ENCODE measurements at places on chromosomes 11 and 22. TPM values are rescaled to one million over a fixed set of nuclear protein-coding genes. Genes with fewer than 3 reads are reported as not detected.
A peak's percentile ranks its signal among the peaks of the same experiment; 100 is the strongest.

DNA sequence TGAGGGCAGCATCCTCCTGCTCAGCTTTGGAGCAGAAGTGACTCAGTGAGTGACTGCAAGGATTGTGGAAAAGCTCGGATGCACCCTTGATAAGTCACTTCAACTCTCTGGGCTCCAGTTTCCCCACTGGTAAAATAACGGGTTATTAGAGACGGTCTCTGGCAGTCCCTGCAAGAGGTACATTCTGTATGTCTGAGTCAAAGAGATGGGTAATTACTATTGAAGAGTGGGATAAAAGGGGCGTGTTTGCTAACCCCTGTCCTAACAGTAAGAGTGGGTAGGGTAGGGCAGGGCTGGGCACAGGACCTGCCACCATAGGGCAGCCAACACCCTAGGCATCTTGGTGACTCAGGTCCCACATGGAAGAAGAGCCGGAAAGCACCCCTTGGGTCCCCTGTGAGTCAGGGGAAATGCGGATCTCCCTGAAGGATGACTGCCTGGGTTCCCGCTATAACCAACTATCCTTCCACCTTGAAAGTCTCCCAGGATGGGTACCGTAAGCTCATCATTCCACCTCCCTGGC lies 7.3 kb upstream of the AHNAK start:
- peaks cover 5% of the 10 kb centered on the region for H3K36me3 ChIP-seq
- H3K4me1 ChIP-seq, result peaks cover 83% of the 10 kb centered on the region
- peak overlapping the region; percentile 60 for H3K4me3 ChIP-seq

- H3K27me3 ChIP-seq, result no peaks in the 10 kb centered on the region
- H3K27ac ChIP-seq, result no peak overlapping the region
- no peak overlapping the region for H3K4me3 ChIP-seq
- H3K36me3 ChIP-seq, result no peaks in the 10 kb centered on the region
- DNase-seq, result peak; percentile 31
- H3K4me1 ChIP-seq, result peaks cover 10% of the 10 kb centered on the region
Observed at GRCh38 chr22:37930270-37930951, 23.0 kb downstream of the C22orf23 start.

- H3K27me3 ChIP-seq, result no peaks in the 10 kb centered on the region
- no peaks in the 10 kb centered on the region for H3K4me1 ChIP-seq
- H3K36me3 ChIP-seq, result no peaks in the 10 kb centered on the region
- no peak overlapping the region for H3K27ac ChIP-seq
- no peak overlapping the region for H3K4me3 ChIP-seq
Observed at GRCh38 chr22:30869667-30870395, 98.7 kb downstream of the MORC2 start.

GRCh38 chr22:35368386-35368785 lies 12.5 kb upstream of the HMOX1 start:
- H3K36me3 ChIP-seq, result no peaks in the 10 kb centered on the region
- no peak overlapping the region for H3K4me3 ChIP-seq
- H3K27ac ChIP-seq, result no peak overlapping the region
- DNase-seq, result no peak
- H3K4me1 ChIP-seq, result peaks cover 10% of the 10 kb centered on the region
- no peaks in the 10 kb centered on the region for H3K27me3 ChIP-seq

Gene BARX2
- 0.47 TPM for total RNA-seq

DNA sequence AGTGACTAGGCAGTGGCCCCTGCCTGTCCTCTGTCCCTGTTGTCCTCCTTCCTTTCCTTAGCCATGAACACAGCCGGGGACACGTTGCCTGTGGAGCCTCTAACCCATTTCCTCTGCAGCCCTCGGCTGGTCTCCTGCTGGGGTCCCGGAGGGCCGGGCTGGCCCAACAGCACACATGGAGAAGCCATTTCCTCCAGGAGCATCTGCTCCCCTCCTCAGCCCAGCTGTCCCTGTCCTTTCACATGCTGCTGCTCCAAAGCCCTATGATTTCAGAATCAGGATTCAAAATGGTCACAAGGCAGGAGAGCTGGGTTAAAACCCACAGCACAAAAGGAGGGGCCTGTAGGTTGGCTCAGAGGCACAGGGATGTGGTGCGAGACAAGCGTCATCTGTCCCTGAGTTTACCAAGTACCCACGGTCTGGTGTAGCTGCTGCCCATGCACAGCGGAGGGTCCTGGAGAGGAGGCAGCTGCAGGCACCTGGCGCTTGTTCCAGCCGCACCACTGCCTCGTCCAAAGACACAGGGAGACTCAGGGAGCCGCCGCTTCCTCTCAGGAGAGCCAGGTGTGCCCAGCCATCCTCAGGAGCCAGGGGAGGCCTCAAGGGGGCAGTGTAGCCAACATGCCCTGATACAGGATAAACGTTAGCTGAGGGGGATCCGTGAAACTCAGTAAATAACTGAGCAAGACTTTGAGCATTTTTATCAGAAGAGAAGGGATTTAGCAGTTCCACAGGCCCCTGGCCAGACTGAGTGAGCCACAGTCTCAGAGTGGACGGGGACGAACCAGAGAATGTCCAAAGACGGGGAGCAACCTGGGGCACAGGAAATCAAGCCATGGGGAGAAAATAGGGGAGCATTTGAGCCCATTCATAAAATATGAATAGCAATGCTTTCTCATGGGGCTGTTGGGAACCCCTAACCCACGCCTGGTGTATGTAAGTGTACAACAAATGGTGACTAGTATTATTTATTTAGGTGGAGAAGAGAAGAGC lies 3.9 kb upstream of the VSIG10L2 start:
- H3K36me3 ChIP-seq, result no peaks in the 10 kb centered on the region
- H3K4me3 ChIP-seq, result no peak overlapping the region
- peak; percentile 72 for DNase-seq
- no peak overlapping the region for H3K27ac ChIP-seq
- peaks cover 6% of the 10 kb centered on the region for H3K4me1 ChIP-seq
- no peaks in the 10 kb centered on the region for H3K27me3 ChIP-seq

- no peak overlapping the region for H3K4me3 ChIP-seq
- no peak for DNase-seq
- no peaks in the 10 kb centered on the region for H3K27me3 ChIP-seq
- no peaks in the 10 kb centered on the region for H3K36me3 ChIP-seq
Observed at GRCh38 chr22:39296535-39296934, 22.9 kb downstream of the RPL3 start.

- no peak for DNase-seq
- no peaks in the 10 kb centered on the region for H3K27me3 ChIP-seq
- H3K36me3 ChIP-seq, result no peaks in the 10 kb centered on the region
- H3K4me3 ChIP-seq, result no peak overlapping the region
- peaks cover 11% of the 10 kb centered on the region for H3K4me1 ChIP-seq
Observed at GRCh38 chr22:44588348-44588747, 90.3 kb upstream of the RTL6 start.

Gene ME3
- total RNA-seq, result 80.8 TPM

GRCh38 chr11:62401811-62402210 lies 17.0 kb upstream of the SCGB1A1 start:
- H3K36me3 ChIP-seq, result no peaks in the 10 kb centered on the region
- no peaks in the 10 kb centered on the region for H3K4me1 ChIP-seq
- DNase-seq, result no peak
- H3K27ac ChIP-seq, result no peak overlapping the region

GRCh38 chr22:32996276-32996675 lies 61.9 kb downstream of the SYN3 start:
- no peak overlapping the region for H3K4me3 ChIP-seq
- H3K27me3 ChIP-seq, result no peaks in the 10 kb centered on the region
- no peak overlapping the region for H3K27ac ChIP-seq
- H3K4me1 ChIP-seq, result no peaks in the 10 kb centered on the region
- DNase-seq, result no peak

DNA sequence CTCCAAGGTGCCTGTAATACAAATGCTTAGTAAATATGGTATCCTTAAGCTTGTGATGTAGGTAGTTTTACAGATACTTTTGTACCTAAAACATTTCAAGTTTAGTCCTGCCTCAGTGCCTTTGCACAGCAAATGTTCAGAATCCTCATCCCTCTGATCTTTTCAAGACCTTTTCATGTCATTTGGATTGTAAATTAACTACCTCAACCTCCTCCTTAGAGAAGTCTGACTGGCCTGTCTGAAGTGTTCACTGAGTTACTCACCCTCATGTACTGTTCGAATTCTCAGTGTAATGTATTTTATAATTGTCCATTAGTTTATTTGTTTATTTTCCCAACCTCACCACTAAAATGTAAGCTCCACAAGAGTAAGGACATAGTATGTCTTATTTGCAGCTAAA lies 147.5 kb downstream of the ELP4 start:
- no peaks in the 10 kb centered on the region for H3K36me3 ChIP-seq
- H3K27me3 ChIP-seq, result no peaks in the 10 kb centered on the region
- DNase-seq, result no peak
- H3K4me3 ChIP-seq, result no peak overlapping the region
- peaks cover 24% of the 10 kb centered on the region for H3K4me1 ChIP-seq
- no peak overlapping the region for H3K27ac ChIP-seq

DNA sequence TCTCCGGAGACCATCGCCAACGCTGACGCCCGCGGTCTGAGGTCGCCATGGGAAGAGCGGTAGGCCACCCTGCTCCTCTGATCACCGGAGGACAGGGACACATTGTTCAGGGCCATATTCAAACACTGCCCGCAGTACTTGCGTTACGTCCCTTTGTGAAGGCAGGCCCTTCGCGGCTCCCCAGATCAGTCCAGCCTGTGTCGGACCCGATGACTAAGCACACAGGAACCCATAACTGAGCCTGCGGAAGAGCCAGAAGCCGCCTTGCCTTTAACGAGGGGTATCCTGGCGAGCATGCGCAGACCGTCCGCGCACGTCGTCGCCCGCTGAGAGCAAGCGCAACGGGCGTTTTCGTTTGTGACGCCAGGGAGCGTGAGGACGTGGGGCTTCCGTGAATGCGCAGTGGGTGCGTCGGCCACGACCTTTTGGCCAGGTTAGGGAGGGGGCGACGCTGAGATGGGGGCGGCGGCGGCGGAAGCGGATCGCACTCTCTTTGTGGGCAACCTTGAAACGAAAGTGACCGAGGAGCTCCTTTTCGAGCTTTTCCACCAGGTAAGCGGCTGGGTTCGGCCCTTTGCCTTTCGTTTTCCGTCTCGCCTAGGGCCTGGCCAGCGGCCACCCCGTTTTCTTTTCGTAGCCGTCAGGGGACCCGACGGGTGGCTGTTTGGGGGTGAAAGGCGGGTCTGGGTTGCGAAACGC lies at the start of the genes C11orf71 and RBM7:
Gene C11orf71 (minus strand): TSS at position 296 of the 699 bp plus-strand sequence. CDS start 180 bp downstream, at position 116.
Gene RBM7 (plus strand): TSS at position 451 of the 699 bp plus-strand sequence. CDS start 6 bp downstream, at position 457.
- H3K4me3 ChIP-seq, result peak within 1 kb of the TSS; percentile 94
- H3K27ac ChIP-seq, result peak within 1 kb of the TSS; percentile 92
- peaks cover 40% of the 10 kb centered on the region for H3K4me1 ChIP-seq
- DNase-seq, result peak; percentile 100
- H3K36me3 ChIP-seq, result peaks cover 21% of the 10 kb centered on the region

DNA sequence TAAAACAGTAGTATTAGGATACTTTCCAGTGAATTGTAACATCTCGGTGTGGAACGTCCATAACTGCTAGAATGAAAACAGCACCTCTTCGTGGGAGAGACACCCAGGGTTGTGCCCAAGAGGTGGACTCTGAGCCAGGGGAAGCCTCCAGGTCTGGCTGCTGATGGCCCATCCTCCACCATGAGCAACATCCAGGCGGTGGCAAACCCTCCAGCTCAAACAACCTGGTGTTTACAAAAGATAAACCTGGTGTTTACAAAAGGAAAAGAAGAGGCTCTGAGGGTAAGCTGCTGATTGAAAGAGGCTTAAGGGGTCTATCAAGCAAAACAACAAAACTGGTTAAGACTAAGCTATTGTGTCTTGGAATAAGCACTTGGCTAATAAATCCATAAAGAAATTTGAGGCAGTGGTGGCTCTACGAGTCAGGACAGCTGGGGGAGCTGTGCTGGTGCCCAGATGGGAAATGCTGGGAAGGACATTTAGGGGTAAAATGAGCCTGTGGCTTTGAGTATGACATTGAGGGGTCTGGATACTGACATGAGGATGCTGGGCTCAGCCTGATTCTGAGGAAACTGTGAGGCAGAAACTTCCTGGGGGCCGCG lies 909.0 kb downstream of the BRD1 start:
- no peak overlapping the region for H3K4me3 ChIP-seq
- no peak overlapping the region for H3K27ac ChIP-seq
- no peaks in the 10 kb centered on the region for H3K27me3 ChIP-seq

DNA sequence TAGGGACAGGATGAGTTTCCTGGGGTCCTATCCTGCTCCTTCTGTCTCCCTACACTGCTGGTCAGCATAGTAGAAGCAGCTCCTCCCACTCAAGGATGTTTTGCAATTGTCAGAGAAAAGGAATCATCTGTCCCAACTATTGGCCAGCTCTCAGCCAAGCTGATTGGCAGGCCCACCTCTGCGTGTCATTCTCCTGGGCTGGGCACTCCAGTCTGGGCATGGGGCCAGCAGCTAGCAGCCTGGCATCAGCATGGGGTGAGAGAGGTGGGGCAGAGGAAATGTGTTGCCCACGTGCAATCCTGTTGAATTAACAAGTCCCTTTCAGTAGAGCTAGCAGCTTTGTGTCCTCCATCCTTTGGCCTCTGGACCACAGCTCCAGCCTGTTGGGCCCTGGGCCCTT lies 14.1 kb downstream of the ANKK1 start:
- no peaks in the 10 kb centered on the region for H3K4me1 ChIP-seq
- DNase-seq, result peak; percentile 76
- H3K4me3 ChIP-seq, result no peak overlapping the region
- H3K27ac ChIP-seq, result no peak overlapping the region

Gene SCGB1A1
- not detected for total RNA-seq

- H3K4me1 ChIP-seq, result peaks cover 45% of the 10 kb centered on the region
- peaks cover 66% of the 10 kb centered on the region for H3K36me3 ChIP-seq
- peak overlapping the region; percentile 84 for H3K27ac ChIP-seq
- H3K27me3 ChIP-seq, result no peaks in the 10 kb centered on the region
- peak; percentile 75 for DNase-seq
Observed at GRCh38 chr11:69644071-69644961, 3.4 kb downstream of the CCND1 start.

Gene SLC43A3
- 35.0 TPM for total RNA-seq

- no peak overlapping the region for H3K4me3 ChIP-seq
- no peaks in the 10 kb centered on the region for H3K27me3 ChIP-seq
- no peaks in the 10 kb centered on the region for H3K36me3 ChIP-seq
- no peak for DNase-seq
- H3K27ac ChIP-seq, result no peak overlapping the region
Observed at GRCh38 chr22:37630839-37631435, 8.5 kb upstream of the SH3BP1 start.

DNA sequence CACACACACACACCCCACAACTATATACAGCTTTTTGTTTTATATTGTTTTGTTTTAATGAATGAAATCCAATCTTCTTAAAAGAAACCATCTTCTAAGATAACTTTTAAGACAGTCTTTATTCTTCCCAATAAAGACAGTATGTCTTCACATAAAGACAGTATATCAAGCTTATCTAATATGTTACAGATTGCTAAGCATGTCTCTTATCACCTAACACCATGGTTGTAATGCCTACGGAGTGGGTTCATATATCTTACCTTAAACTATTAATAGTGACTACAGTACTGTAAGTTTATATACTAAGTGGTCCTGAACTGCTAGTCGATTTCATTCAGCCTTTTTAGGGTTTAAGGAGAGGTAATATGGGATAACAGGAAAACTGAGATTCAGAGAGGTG lies 8.5 kb downstream of the RNF141 start:
- no peaks in the 10 kb centered on the region for H3K36me3 ChIP-seq
- no peak overlapping the region for H3K27ac ChIP-seq
- H3K4me3 ChIP-seq, result no peak overlapping the region
- no peak for DNase-seq
- H3K27me3 ChIP-seq, result no peaks in the 10 kb centered on the region
- H3K4me1 ChIP-seq, result peaks cover 8% of the 10 kb centered on the region

Gene SPI1
- total RNA-seq, result not detected

Gene POU2AF2
- not detected for total RNA-seq

GRCh38 chr22:40182231-40182835 lies 4.6 kb downstream of the TNRC6B start:
- no peak for DNase-seq
- no peak overlapping the region for H3K4me3 ChIP-seq
- H3K36me3 ChIP-seq, result no peaks in the 10 kb centered on the region
- H3K4me1 ChIP-seq, result peaks cover 36% of the 10 kb centered on the region
- no peaks in the 10 kb centered on the region for H3K27me3 ChIP-seq
- H3K27ac ChIP-seq, result no peak overlapping the region
